ENCODE measurements at places on chromosomes 12 and 14.

GRCh38 chr12:27822076-27822712 is 42.2 kb upstream of the MANSC4 start:
- DNase-seq, result no peak

DNA sequence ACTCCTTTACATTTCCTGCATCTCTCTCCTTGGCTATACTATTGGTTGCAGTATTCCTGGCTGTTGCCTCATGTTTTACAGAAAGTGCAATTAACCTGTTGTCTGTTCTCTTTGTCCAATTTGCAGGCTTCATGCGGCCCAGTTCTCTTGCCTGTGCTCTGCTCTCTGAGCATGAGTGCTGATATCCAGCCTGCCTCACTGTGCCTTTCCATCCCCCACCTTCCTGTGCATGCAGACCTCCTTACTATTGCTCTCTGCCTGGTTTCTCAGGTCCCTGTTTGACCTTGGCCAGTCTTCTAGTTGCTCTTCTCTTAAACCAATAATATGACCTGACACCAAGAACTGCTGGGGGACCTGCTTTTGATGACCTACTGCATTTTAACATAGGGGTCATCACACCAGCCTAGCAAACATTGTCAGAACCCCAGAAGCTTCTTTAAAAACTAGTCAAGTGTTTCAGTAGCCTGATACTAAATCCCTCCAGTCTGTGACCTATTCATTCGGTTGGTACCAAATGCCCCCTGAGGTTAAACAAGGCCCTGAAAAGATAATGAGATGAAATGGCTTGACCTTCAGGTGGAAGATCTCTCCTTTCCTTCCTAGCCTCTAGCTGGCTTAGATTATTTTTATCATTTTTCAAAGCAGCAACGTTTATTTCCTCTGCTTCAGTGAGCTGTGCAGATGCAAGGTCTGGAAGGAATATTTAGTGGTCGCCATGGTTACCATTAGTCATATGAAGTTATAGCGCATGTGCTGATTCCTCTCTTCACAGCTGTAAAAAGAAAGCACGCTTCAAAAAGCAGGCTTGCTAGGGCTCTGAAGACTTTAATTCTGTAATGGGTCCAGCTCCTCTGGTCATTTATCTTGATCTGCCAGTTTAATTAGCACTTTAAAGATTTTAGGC is 216.5 kb downstream of the PHLDA1 start:
- DNase-seq, result no peak

DNA sequence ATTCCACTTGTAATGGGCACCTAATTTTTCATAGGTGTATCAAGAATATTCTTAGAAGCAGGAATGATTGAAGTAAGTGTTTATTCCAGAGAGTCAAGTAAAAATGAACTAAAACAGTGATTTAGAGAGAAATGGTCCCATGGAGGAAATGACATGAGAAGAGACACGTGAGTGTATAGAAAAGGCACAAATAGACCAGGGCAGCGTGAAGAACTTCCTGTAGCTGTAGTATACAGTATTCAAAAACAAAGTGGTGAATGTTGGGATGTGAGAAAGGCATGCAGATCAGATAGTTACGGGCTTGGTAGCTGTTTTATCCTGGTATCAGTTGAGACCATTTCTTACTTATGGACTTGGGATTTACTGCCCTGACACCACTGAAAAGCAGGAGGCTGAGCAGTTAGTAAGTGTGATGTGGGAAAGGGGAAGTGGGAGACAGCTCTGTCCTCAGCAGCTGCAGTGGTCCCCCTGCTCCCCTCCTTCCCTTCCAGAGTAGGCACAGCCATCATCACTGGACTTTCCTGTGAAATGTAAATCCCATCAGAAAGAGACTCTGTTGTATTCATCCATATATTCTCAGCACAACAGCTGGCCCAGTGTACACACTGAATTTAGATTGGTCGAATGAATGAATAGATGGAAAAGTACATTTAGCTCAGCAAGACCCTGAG is 16.8 kb upstream of the TESPA1 start:
- DNase-seq, result no peak

DNA sequence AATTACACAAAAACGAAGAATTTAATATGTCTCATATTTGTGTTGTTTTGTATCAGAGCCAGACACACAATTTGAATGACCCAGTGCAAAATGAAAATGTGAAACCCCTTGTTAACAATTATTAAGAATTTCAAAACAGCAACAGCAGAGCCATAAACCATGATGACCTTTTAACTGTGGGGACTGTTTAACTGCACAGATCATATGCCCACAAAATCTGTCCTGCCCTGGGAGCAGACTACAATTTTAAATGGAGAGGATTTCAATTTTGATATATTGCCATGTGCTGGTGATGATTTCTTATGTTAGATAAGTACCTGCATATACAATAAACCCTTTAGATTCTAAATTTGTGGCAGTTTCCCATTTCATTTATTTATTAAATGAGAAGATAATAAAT is 455.5 kb upstream of the MGAT4C start:
- DNase-seq, result no peak

DNA sequence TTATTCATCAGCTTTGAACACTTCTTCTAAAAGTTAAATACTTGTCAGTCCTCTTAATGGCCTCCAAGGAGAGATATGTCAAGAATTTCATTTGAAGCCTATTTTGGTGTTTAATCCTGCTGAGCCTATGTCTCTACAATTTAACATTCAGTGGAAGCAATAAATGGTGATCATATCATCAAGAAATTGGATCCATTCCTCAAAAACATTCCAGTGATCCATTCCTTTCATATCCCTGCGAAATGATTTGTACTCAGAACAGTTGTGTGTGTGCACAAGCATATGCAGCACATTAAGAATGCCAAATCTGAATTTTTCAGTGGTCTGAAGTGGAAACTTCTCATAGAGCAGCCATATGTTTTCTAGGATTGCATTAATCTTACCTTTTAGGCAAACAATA is 373.7 kb upstream of the SYT1 start:
- DNase-seq, result no peak

GRCh38 chr12:105933671-105934665 is 204.8 kb downstream of the NUAK1 start:
- DNase-seq, result no peak

- no peak for DNase-seq
Measured at GRCh38 chr14:22767323-22767589, 768 bp downstream of the OXA1L start.

DNA sequence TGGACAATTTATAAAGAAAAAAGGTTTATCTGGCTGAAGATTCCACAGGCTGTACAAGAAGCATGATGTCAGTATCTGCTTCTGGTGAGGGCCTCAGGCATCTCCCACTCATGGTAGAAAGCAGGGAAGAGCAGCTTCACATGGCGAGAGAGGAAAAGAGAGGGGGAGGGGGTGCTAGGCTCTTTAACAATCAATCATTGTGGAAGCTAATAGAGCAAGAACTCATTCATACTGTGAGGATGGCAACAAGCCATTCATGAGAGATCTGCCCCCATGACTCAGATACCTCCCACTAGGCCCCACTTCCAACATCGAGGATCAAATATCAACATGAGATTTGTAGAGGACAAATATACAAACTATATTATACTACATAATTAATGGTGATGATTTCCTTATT is 361.9 kb upstream of the FAR2 start:
- no peak for DNase-seq

GRCh38 chr14:104936361-104937155 is 11.9 kb downstream of the PLD4 start:
- DNase-seq, result peak; percentile 83

DNA sequence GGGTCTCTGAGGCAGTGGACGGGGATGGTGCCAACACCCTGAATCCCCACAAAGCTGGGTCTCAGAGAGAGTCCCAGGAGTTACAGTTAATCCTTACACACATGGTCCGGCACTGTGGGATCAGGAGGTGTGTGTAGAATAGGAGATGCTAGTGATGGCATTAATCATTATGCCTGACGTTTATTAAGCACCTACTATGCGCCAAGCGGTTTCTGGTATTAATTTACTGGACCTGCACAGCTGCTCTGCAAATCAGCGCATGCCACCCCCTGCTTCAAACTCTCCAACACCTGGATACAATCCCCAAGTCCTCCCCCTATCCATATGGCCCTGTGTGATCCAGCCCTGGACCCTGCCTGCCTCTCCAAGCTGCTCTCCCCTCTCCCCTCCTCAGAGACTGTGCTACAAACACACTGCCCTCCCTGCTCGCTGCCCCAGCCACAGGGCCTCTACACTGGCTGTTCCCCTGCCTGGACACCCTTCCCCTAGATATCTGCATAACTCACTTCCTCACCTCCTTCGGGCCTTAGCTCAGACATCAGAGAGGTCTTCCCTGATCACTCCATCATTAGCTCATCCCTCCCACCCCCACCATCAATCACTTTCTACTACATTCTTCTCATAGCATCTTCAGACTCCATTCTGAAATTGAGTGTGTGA is 86.0 kb downstream of the RFLNA start:
- DNase-seq, result no peak

Measured in chondrocyte (in vitro differentiated cells).